CD4-positive, alpha-beta T cell treated with Interleukin-21 for 1 hour (primary cell): ENCODE measurements at places on chromosomes 11 and 22.
A peak's percentile ranks its signal among the peaks of the same experiment; 100 is the strongest.

DNA sequence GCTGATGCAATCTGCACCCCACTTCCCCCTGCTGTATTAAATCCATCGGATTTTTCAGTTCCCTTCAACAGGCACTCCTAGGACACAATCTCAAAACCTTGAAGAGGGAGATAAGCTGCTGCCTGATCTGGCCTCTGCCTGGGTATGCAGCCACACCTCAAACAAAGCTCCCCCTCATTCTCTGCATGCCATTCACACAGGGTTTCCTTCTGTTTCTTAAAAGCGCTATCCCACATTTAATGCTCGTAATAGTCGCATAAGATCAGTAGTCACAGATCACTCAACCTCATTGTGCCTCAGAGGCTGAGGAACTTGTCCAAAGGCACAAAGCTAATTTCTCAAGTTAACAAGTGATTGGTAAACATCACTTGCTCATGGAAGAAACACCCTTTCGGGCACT, 34.0 kb downstream of the UQCR10 start:
- DNase-seq = no peak

DNA sequence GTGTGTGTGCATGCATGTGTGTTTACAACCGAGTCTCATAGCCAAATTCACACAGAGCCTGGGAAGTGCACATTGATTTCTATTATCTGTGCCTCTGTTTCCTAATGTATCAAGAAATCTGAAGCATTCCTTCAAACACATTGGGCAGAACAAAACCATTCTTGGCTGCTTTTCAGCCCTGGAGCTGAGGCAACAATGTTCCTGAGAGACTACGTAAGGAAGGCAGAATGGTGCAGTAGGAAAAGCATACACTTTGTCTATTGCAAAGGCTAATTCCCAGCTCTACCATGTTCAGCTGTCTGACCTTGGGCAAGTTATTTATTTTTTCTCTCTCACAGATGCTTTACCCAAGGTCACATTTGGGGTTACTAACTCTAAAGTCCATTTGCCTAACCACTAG, 575.5 kb downstream of the SOX6 start:
- DNase-seq = no peak

- no peak for DNase-seq
Measured at GRCh38 chr11:20367313-20367948, 3.9 kb downstream of the HTATIP2 start.

DNA sequence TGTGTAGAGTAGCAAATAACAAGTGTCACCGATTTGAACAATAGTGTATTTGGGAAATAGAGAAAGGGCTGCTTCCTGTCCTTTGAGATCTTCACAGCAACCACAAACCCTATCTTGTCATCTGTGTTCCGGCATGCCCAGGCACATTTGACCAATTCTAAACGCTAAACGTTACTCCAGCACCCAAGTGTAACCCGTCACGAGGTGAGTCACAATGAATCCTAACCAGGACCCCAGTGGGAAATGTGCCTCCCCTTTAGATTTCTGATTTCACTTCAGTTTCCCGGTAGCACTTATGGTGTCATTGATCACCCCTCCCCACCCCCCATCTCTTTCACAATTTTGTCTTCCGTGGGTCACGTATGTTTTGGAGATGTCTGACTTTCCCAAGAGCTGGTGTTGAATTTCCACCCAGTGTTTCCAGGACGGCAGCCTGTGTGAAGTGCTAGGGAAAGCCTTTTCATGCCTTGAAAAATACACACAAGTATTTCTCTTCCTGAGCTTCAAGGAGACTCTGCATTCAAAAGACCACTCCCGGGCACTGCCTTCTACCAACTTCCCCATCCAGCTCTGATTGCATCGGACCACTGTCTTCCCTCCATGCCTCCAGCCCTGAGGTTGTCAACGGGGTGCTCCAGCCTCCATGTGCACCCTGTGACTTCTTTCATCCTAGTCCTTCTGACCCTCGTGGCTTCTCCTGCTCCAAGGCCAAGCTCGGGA, 10.5 kb upstream of the C11orf24 start:
- DNase-seq = peak; percentile 68

GRCh38 chr11:112942966-112943643, 18.1 kb upstream of the NCAM1 start:
- no peak for DNase-seq

- no peak for DNase-seq
Measured at GRCh38 chr22:49954991-49955580, 5.5 kb upstream of the PIM3 start.

DNA sequence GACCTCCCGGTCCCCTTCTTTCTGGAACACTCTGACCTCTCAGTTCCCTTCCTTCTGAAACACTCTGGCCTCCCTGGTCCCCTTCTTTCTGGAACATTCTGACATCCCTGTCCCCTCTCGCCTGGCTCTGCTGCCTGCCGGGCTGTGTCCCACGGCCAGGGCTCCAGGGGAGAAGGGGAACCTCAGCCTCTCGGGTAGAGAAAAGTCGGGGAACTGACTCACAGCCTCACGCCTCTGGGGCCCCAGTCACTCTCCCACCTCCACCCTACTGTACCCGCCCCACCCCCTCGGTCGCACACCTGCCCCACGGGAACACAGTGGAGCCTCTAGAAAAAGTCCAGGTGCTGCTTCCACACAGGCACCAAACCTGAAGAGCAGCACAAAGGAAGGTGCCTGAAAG, 93.3 kb downstream of the BRD1 start:
- no peak for DNase-seq

- DNase-seq = no peak
Measured at GRCh38 chr11:110366291-110366690, 63.5 kb upstream of the FDX1 start.

DNA sequence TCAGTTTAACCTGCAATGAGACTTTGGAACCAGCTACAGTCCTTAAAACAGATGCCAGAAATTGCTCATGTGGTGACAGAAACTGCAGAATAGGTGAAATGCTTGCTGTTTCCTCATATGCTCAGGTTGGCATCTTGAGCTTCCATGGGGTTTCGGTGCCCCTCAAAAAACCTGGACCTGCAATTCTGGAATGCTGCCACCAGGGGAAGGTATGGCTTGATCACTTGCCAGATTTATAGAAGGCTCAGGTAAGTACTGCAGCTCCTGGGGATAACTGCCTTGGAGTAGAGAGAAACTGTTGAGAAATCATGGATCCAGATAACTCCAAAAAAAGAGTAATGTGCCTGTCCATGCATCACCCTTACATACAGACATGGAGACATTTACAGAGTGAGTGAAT, 113.0 kb downstream of the CTTN start:
- DNase-seq = no peak

DNA sequence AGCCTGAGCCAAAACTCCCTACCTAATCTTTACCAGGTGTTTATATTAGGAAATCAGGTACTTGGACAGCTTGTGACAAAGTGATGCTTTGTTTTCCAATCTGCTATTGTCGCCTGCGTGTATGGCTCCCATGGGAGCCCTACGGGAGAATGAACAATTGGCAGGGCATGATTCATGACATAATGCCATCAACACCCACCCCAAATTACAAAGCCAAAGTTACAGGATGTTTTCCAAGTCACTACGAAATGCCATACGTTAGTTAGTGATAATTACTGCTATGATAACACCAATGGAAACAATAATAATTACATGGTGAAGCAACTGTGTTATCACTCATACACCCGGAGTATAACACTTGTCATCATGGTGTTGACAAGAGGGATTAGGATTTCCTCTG, 226.4 kb downstream of the FAM181B start:
- no peak for DNase-seq

GRCh38 chr11:102468616-102469195, 16.1 kb upstream of the TMEM123 start:
- no peak for DNase-seq

GRCh38 chr22:48889209-48889830, 938.4 kb downstream of the BRD1 start:
- DNase-seq = no peak

GRCh38 chr11:108565653-108566052, 27.9 kb downstream of the EXPH5 start:
- DNase-seq = no peak
